Smooth muscle cell of the coronary artery (primary cell): ENCODE measurements at places on chromosomes 1 and 21. TPM values are rescaled to one million over a fixed set of nuclear protein-coding genes. Genes with fewer than 3 reads are reported as not detected.

Gene TRPM2
- total RNA-seq, result under 0.01 TPM in 1 of 2 replicates, not detected in the other

Gene CDA
- 0.38 TPM in 1 of 2 replicates, not detected in the other for total RNA-seq

Gene OR2L13
- not detected in 2 replicates for total RNA-seq

Gene SH2D1B
- not detected in 2 replicates for total RNA-seq

Gene ICOSLG
- total RNA-seq, result under 0.01 and 0.12 TPM in 2 replicates

Gene EFNA3
- 0.35 and 0.90 TPM in 2 replicates for total RNA-seq

Gene TNFRSF9
- total RNA-seq, result 1.2 TPM in 1 of 2 replicates, not detected in the other

Gene MYBPH
- total RNA-seq, result 0.35 TPM in 1 of 2 replicates, not detected in the other

Gene LRRC38
- 0.12 and 0.38 TPM in 2 replicates for total RNA-seq

Gene TNFSF4
- 0.70 and 17.2 TPM in 2 replicates for total RNA-seq

Gene FAAH
- 0.53 and 0.70 TPM in 2 replicates for total RNA-seq

Gene PGLYRP3
- total RNA-seq, result not detected in 2 replicates

Gene PLA2G2F
- not detected in 2 replicates for total RNA-seq

Gene S100A7A
- total RNA-seq, result not detected in 2 replicates

Gene RGS7
- total RNA-seq, result 0.15 and 2.8 TPM in 2 replicates

Gene LIN28A
- 0.08 TPM in 1 of 2 replicates, not detected in the other for total RNA-seq

Gene INPP5B
- total RNA-seq, result 23.1 and 45.3 TPM in 2 replicates

Gene S100B
- 0.38 and 0.59 TPM in 2 replicates for total RNA-seq
